ENCODE measurements at places on chromosomes 12 and 14.

DNA sequence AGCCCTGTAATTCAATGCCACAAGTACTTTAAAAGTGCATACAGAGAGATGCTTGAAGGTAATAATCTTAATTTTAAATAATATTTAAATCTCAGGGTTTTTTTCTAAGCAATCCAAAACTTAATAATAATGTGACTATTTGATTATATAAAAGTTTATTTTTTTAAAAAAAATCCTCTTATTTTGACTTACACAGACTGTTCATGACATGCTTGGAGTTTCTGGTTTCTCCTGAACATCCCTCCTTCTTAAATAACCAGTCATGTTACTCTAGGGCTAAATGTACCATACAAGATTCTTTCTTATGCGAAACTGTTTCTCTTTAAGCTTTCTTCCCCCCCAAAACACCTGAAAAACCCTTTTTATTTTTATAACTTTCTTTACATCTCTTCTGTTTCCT is 58.2 kb upstream of the SLC2A13 start:
- DNase-seq, result no peak

- DNase-seq, result no peak
Observed at GRCh38 chr14:50551877-50552276, 8.1 kb upstream of the ATL1 start.

- peak; percentile 61 for DNase-seq
Observed at GRCh38 chr12:10967409-10967808, 19.3 kb downstream of the TAS2R50 start.

- DNase-seq, result peak; percentile 81
Observed at GRCh38 chr14:35406506-35407305, 2.2 kb upstream of the NFKBIA start.

- no peak for DNase-seq
Observed at GRCh38 chr12:6185961-6186827, 14.0 kb upstream of the CD9 start.

GRCh38 chr12:109131154-109132050 is 15.0 kb downstream of the ACACB start:
- DNase-seq, result no peak

DNA sequence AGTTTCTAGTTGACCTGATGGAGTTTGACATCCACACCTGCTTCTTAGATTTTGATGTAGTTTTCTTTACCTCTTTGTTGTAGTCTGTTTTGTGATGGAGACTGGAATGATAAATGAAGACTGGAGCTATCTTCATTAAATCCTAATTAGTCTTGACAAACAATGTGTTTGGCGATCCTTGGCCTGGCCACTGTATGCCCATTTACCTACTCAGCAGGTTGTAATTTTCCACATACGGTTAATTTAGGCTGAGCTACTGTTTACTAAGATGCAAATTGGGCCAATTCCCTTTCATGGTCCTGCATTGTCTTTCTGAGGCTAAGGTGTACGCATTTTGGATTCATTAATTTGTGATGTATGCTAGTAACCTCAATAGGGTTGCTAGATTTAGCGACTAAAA is at the start of gene TAS2R7:
Gene TAS2R7, minus strand, starts transcription at position 41 of the 400 bp plus-strand sequence. CDS start 57 bp downstream, outside the sequence.
- no peak for DNase-seq

- peak; percentile 35 for DNase-seq
Observed at GRCh38 chr14:83870546-83871270, 1659.2 kb upstream of the FLRT2 start.

- DNase-seq, result no peak
Observed at GRCh38 chr12:112980491-112981158, 2.3 kb downstream of the OAS2 start.

GRCh38 chr12:60173224-60174170 is 577.7 kb downstream of the SLC16A7 start:
- DNase-seq, result no peak

DNA sequence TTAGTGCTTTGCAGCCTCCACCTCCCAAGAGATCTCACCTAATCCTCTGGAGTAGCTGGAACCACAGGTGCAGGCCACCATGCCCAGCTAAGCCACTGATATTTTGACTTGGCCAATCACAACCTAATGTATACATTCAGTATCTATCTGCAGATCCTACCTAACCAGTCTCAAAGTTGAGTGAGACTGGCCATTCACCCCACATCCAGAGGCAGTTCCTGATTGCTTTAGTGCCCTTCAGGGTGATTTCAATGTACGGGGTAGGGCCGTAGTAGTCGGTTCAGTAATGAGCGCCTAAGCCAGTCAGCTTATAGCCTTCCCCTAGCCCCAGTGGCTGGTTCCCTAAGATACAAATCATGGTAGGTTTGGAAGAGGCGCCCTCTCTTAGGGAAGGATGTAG is 27.4 kb upstream of the FBXO34 start:
- no peak for DNase-seq

GRCh38 chr12:66620688-66621087 is 58.2 kb downstream of the GRIP1 start:
- DNase-seq, result no peak
